Eye (tissue), 1 donor: ENCODE measurements at places on chromosomes 5 and 9.

GRCh38 chr5:22615964-22616363, 237.2 kb downstream of the CDH12 start:
- no peak for DNase-seq

DNA sequence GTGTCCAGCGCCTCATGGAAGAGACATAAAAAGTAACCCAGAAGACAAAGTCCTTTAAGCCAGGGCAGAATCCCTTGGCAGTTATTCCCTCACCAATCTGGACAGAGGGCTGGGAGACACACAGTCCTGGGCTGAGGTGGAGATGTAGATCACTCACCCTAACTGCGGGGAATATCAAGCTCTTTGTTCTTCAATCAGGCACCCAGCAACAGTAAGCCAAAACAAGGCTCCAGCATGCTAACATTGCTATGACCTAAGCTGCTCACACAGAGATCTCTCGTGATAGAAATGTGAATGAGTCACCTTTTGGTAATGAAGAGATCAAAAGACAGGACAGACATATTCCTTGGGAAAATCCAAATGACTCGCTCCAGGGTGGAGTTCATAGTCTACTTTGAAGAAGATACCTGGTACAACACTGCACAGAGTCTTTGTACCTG, 101.3 kb downstream of the FBN2 start:
- DNase-seq = no peak

DNA sequence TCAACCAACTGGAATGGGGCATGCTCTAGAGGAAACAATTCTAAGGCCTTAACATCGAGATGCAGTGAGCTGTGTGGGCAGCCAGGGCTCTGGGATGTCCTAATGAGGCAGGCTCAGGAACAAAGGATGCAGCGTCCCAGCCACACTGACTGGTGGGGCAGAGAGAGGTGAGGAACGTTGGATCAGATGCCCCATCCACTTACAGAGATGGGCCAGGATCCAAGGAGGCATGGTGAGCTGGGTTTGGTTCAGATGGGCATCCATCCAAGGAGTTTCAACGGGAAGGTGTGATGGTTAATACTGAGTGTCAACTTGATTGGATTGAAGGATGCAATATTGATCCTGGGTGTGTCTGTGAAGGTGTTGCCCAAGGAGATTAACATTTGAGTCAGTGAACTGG, 15.5 kb upstream of the MARCHF6 start:
- DNase-seq = no peak

DNA sequence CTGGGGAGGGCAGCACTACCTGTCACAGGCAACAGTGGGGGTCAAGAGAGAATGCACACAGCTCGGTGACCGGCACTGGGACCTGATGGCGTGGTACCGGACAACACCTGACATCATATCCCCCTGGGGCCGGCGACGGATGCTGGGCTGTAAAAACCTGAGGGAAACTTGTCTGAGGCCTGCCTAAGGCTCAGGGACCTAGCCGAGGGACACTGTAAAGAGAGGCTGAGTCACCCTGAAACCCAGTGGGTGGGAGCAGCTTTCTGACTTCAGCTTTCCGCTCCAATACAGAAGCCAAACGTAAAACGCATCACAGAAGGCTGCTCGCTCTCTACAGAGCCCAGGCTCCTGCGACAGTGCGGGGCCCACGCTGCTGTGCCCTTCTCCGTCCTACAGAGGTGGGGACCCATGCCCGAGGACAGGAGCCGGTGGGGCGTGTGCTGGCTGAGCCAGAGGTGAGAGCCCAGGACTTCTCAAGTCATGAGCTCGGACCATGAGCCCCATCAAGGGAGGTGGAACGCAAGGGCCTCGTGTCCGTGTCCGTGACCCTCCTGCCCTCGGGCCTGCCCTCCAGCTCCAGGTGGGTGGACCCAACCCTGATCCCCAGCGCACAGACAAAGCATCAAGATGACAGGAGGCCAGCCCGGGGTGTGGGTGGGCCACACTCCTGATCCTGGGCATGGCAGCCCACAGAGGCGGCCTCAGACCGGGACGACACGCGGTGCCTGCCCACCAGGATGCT, 5.3 kb downstream of the RALGDS start:
- no peak for DNase-seq

DNA sequence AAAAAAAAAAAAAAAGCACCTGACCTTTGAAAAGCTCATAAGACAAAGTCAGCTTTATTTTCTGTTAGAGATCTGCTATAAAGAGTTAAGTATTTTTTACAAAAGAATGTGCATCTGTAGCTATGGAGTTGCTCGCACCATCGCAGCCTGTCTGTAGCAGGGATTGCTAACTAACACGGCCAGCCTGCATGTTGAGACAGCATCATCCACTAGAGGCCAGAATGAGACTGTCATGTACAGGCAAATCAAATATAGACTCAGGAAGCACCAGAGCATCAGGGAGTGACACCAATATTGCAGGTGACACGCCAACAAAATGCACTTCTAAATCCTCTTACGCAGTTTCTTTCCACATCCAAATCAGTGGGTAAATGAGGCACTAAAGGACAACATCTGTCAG, 136.3 kb upstream of the RASEF start:
- peak; percentile 83 for DNase-seq

DNA sequence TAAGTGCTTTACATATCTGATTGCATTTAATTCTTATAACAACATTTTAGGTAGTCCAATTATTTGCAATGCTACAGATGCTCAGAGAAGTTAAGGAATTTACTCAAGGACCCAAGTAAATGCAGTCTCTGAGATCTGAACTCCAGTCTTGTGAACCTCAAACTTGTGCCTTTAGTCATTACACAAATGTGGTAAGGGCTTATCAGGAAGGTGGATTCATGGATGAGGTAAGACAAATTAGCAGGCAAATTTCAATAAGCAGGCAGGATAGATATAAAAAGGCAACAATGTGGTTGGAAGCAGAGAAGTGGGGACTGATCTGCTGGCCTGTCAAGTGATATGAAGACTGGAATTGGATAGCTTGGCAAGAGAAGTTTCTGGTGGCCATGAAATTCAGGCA, 29.5 kb downstream of the HMHB1 start:
- DNase-seq = no peak

DNA sequence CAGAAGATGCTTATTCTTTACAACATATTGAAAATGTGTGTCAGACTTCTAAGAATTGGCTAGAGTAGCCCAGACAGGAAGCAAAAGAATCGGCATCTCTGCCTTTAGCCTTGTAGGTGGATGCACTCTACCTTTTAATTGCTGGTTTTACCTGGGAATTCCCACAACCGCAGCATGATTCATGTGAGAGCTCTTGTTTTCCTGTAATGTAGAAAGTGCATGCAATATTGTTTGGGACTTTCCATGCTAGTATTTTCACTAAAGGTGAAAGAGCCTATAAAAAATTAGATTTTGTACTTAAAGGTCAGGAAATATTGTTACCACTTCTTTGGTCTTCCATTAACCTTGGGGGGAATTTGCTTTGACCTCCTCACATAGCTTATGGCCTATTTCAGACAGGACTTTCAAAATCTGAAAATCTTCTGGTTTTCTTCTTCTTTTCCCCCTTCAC, 89.8 kb downstream of the NTRK2 start:
- no peak for DNase-seq

DNA sequence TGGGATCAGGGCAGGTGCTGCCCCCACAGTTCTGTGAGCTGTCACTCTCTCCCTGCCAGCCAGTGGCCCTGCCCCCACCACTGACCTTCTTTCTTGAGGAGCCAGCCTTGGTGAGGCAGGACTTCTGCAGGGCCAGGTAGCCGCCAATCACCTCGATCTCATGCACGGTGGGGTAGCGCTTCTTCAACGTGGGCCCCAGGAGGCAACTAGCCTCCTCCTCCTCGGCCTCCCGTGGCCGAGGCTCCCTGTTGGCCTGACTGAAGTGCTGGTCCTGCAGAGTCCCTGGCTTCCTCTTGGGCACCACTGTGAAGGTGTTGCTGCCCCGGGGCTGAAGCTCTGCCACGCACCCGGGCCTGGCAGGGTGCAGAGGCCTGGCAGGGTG, 1.6 kb downstream of the TPRN start:
- no peak for DNase-seq

DNA sequence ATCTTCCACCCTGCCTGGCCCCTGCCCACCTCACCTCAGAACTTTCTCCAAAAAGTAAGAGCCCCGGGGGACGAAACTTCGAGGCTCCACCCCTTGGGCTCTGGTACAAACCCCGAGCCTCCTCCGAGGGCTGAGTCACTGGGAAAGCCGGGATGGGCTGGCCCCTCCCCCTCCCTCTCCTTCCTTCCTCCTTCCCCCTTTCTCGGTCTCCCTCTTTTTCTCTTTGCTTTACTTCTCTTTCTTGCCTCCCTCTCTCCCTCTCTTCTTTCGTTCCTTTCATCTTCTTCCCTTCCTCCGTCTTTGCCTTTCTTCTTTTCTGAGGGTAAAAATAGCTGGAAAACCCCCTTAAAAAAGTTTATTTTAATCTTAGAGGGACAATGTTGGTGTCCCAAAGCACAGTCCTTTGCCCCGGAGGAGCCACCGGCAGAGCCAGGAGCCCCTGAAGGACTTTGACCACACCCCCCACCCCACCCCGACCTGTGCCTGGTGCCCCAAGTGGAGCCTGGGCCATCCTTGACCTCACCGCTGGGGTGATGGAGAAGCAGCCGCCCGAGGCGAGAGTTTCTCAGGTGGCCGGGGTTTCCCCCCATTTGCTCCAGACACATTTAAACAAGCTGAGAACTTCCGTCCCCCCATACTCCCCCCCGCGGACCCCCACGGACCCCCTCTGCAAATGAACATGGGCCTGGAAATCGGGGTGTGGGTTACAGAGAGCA, 5.7 kb upstream of the NOTCH1 start:
- peak; percentile 55 for DNase-seq

DNA sequence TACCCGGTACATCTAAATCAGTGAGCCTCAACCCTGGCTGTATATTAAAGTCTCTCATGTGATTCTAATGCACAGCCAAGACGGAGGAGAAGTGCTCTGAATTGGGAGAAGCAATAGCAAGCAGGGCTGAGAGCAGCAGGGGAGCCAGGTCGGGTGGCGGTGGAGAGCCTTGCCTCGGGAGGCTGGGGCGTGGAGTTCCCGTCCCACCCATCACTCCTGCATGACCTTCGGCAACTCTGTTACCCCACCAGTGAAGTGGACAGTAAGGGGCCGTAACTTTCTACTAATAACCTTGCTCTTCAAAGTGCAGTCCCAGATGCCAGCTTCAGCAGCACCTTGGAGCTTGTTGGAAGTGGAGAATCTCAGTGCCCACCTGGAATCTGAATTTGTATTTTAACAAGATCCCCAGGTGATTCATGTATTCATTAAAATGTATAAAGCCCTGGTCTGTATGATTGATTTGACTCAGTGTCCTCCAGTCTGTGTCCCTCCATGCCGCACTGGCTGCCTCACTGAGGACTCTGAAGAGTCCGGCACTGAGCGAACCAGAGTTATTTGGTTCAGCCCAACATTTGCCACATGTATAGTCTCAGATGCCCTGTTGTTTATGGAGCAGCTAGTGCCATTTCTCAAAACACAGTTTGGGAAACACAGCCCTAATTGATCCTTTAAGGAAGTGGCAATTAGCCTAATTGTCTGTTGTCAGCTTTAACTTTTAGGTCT, 6.5 kb downstream of the ERGIC1 start:
- no peak for DNase-seq

DNA sequence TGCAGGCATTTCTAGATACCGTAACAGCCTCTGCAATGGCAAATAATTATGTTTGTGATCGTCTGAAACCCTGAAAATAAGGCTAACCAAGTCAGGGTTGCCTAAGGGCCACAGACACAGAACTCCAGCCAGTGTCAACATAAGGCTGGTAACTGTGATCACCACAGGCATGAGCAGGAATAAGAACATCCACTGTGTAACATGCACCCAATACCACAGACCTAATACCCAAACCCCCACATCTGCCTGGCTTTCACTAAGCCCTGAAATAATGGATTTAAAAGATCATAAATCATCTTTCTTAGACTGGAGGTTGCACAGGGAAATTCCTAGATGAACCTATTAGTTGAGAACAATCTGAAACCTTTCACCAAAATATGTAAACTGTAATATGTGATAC, 394.5 kb downstream of the NFIB start:
- DNase-seq = no peak

- no peak for DNase-seq
Observed at GRCh38 chr5:122864400-122864799, 19.0 kb downstream of the SNX24 start.

GRCh38 chr5:150649108-150650020, 8.9 kb downstream of the SYNPO start:
- DNase-seq = no peak

- DNase-seq = no peak
Observed at GRCh38 chr5:102853680-102854079, 98.6 kb downstream of the PAM start.
